ENCODE measurements at places on chromosomes 11 and 22.

DNA sequence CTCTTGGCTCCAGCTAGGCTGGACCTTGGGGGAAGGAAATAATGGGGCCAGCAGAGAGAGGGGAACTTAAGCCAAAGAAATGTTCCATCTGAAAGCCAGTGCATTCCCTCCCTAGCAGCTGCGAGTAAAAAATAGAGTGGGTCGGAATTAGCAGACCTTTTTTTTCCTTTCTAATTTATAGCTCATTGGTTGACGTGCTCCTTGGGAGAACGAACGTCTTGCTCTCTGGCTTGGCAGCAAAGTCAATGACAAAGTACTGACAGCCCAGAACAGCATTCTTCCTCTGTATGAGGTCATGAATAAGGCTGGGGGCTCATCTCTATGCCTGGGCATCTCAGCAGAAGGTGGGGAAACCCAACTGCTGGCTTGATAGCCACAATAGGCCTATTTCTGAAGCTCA lies 65.0 kb downstream of the SEZ6L start:
- DNase-seq = no peak

GRCh38 chr22:44109416-44109815 lies 71.3 kb upstream of the PARVG start:
- no peak for DNase-seq

- peak; percentile 77 for DNase-seq
Observed at GRCh38 chr11:79201677-79202347, 239.0 kb downstream of the TENM4 start.

GRCh38 chr11:19316434-19316833 lies 75.7 kb upstream of the E2F8 start:
- DNase-seq = no peak

GRCh38 chr11:8039530-8040260 lies 41.3 kb upstream of the TUB start:
- no peak for DNase-seq

DNA sequence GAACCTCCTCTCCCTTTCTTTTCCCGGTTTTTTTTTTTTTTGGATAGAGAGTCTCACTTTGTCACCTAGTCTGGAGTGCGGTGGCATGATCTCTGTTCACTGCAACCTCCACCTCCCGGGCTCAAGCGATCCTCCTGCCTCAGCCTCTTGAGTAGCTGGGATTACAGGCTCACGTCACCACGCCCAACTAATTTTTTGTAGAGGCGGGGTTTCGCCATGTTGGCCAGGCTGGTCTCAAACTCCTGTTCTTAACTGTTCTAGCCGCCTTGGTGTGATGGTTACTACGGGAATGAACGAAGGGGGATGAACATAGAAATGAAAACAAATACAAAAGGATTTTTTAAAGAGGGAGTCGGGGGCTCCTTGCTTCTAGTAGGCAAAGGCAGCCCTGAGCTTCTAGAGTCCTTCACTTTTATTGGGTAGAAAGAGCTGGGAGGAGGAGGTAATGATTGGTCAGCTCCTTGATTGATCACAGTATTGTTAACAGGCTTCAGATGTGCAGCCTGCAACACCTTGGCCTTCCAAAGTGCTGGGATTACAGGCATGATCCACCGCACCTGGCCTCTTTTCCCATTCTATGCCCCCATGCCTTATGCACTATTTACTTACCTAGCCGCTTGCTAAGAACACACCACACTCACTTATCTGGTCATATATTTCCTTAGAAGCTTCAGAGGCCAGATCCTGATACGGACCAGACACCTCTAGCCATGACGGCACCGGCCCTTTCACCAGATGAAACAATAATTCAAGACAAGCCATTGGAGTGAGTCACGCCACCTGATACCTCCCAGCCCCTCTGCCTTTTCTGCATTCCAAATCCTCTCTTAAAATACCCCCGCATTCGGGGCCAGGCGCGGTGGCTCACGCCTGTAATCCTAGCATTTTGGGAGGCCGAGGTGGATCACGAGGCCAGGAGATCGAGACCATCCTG lies 20.7 kb downstream of the SUSD2 start:
- DNase-seq = no peak

- DNase-seq = no peak
Observed at GRCh38 chr11:83454674-83455073, 168.5 kb upstream of the CCDC90B start.

DNA sequence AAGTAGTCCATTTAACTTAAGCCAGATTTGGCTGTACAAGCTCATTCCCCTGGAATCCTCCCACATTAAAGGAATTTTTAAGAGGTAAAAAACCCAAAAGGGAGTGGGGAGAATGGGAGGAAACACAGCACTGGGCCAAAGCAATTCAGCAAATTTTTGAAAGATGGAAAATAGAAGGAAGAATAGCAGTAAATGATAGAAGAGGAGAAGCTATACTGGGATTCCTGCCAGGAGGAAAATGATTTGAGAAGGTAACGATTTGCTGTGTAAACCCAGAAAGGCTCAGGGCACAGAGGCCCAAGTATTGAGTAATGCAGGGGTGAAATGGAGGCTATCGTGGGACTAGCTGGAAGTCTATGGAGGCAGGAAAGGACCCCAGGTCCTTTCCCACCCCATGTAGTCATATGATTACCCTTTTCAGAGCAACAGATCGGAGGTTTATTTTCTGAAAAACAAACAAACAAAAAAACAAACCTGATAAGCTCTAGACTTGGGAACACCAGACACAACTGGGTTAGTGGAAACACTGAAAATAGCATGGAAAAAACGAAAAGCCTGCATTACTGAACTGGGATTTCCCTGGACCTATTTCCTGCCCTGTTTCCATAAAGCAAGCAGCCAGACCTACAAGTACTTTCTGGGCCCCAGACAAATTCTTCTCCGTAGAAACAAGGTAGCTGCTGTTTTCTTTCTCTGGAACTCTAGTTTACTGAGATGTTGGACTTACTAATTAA lies 140.0 kb downstream of the SWAP70 start:
- no peak for DNase-seq

DNA sequence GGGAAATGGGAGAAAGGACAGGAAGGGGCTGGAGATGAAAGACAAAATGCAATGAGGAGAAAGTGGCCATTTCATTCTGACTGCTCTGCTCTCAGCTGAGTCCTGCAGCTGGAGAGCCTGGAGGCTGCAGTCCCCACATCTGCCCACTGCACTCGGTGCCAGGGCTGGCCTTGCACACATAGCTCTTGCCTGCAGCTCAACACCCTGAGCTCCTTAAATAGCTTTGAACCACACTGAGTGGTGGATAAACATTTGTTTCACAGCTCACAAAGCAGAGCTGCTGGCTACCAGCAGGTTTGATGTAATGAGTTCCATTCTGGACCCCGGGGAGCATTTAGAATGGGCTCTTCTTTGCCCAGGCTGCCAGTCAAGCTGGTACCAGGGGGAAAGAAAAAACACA lies 426.1 kb upstream of the CADM1 start:
- no peak for DNase-seq

DNA sequence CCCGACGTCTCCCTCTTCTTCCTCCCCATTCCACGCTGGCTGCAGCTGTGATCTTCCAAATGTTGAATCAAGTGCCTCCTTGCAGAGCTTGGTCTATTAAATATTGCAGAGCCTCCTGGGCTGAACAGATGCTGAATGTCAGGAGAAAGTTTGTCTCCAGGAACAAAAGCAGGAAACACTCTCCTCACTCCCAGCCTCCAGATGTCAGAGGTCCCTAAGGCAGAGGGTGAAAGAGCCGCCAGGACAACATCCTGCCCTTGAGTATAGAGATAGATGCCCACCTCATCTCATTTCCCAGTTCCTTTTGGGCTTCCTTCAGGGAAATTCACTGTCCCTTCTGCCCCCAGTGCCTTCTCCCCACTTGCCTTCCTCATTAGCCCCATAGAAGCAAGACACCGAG lies 40.8 kb upstream of the IGSF9B start:
- no peak for DNase-seq

- DNase-seq = no peak
Observed at GRCh38 chr11:9955391-9955790, 291.5 kb downstream of the SWAP70 start.

GRCh38 chr22:40603088-40603605 lies 33.4 kb downstream of the MRTFA start:
- no peak for DNase-seq

GRCh38 chr22:19674129-19674928 lies 40.0 kb upstream of the SEPTIN5 start:
- DNase-seq = no peak

DNA sequence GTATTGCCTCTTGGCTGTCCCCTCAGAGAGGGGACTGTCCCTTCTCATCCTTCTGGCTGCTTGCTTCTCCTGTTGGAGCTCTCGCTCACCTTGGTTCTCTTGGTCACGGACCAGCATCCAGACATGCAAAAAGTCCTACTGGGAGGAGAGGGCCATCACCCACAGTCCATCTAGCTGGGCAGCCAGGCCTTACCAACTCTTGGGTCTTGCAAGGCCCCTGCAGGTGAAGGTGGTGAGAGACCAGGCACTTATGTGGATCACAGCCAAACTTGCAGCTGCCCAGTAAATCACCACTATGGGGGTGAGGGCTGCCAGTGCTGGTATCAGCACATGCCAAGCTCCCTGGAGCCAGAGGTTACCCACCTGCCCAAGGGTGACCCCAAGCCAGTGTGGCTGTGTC lies 36.3 kb downstream of the KCNQ1OT1 start:
- no peak for DNase-seq

GRCh38 chr11:3001496-3001895 lies 9.4 kb upstream of the NAP1L4 start:
- DNase-seq = no peak

DNA sequence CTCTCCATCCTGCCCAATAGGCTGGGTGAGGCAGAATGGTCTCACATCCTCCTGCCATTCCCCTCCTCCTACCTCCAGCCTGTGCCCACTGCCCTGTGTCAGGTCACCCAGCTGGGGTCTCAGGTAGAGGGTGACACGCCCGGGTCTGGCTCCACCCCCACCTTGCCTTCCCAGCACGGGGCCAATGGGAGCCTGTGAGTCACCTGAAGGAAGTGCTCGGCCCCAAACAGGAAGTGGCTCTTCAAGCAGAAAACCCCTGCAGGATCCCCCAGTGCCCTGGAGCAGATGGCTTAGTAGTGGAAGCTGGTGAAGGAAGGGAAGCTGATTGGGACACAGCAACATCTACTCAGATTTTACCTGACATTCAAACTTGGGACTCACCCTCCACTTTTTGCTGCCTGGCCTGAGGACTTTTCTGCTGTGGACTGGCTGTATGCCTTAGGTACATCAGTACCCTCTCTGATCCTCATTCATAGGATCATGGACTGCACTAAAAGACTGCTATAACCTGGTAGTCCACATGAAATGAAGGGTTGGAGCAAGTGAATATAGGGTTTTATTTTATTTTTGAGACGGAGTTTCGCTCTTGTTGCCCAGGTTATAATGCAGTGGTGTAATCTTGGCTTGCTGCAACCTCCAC lies 33.4 kb downstream of the GDPD5 start:
- DNase-seq = peak; percentile 14

GRCh38 chr11:90341986-90342385 lies 119.1 kb upstream of the CHORDC1 start:
- no peak for DNase-seq

DNA sequence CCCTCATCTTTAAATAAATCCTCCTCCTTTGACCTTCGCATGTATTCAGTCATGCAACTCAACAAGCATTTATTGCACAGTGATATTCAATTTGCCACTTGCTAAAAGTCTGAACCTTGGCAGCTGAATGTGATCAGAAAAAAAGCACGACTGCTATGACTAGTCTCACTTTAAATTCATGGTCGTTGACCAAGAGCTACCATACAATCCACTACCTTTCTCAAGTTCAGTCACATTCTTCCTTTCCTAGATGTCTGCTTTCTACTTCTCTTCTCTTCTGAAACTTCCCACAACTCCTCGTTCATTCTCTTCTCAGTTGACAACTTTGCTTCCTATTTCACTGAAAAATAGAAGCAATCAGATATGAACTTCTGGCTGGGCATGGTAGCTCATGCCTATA lies 2.0 kb upstream of the SAA1 start:
- no peak for DNase-seq

GRCh38 chr11:117885777-117886176 lies 9.3 kb upstream of the FXYD6 start:
- no peak for DNase-seq

GRCh38 chr11:36380296-36381014 lies 84.4 kb downstream of the PRR5L start:
- no peak for DNase-seq

GRCh38 chr11:73077454-73077853 lies 64.7 kb downstream of the FCHSD2 start:
- no peak for DNase-seq

DNA sequence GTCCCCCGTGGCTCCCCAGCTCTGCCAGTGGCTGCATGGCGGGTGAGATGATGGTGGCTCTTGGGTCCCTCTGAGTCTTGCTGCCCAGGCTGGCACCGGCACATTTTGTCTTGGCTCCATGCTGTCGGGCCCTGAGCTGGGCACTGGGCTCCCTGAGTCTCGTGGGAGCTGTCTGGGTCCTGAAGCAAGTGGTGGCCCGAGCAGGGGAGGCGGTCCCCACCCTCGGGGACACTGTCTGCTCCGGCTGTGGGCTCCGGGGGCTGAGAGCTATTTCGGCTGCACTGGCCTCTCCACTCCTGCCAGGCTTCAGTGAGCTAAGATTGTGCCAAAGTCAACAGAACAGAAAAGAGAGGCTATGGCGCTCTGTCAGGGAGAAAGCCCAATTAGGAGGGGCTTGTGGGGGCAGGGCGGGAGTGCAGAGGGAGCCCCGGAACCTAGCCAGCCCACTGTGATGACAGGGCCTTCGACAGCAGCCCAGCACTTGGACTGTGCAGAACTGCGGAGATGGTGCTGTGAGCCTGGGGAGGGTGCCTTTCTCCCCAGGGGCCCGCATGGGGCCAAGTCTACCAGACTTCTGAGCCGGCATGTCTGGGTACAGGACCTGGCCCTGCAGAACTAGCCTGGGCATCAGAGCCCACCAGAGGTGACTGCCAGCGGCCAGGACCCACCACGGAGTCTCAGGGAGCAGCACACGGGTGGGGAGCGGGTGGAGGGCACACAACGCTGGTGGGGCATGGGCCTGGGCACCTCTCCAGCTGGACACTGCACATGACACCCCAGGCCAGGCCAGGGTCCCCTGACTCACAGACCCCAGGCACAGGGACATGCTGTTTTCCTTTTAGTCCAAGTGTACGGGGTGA lies 38.0 kb downstream of the RTN4R start:
- DNase-seq = no peak

GRCh38 chr11:106012744-106013143 lies 9.3 kb downstream of the MSANTD4 start:
- DNase-seq = peak; percentile 7

- DNase-seq = no peak
Observed at GRCh38 chr11:44708009-44708408, 18.8 kb upstream of the TSPAN18 start.

GRCh38 chr11:88344869-88345268 lies 7.3 kb upstream of the CTSC start:
- no peak for DNase-seq

DNA sequence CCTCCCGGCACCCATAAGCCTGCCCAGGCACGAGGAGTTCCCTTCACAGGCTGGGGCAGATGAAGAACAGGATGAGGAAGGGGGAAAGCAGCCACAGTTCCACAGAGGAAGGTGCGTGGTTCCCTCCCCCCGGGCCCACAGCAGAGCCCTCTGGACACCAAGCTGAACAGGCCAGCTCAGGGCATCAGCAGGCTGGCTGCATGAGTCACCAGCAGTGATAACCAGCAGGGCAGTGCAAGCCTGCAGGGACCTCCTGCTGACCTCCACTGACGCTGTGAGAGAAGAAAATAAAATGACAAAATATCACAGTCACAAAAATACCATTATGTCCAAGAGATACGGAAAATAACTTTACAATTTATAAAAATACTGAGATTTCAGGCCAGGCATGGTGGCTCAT lies 11.5 kb downstream of the RTL6 start:
- DNase-seq = no peak

All from foreskin keratinocyte (primary cell).